Colonic mucosa (tissue), 4 donors: ENCODE measurements at places on chromosomes 6 and 20. TPM values are rescaled to one million over a fixed set of nuclear protein-coding genes. Genes with fewer than 3 reads are reported as not detected.
A peak's percentile ranks its signal among the peaks of the same experiment; 100 is the strongest.

DNA sequence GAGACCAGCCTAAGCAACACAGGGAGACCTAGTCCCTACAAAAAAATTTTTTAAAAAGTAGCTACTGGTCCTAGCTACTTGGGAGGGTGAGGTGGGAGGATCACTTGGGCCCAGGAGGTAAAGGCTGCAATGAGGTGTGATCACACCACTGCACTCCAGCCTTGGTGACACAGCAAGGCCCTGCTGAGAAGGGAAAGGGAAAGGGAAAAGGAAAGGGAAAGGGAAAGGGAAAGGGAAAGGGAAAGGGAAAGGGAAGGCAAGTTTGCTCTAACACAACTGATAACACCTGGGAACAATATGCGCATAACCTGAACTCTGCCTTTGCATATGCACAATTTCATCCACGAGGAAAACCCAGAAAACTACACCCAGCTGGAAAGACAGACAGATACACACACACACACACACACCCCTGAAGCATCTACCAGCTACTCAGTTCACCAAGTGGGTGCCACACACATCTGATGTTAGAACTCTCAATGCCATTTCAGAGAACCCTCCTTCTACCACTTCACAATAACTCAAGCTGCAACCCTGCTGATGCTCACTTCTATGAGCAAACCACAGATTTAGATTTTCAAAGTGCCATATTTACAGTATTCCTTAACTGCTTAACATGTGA lies 19.1 kb downstream of the B4GALT5 start:
- no peak for DNase-seq

GRCh38 chr6:118704915-118705314 lies 53.5 kb upstream of the CEP85L start:
- no peak for DNase-seq

DNA sequence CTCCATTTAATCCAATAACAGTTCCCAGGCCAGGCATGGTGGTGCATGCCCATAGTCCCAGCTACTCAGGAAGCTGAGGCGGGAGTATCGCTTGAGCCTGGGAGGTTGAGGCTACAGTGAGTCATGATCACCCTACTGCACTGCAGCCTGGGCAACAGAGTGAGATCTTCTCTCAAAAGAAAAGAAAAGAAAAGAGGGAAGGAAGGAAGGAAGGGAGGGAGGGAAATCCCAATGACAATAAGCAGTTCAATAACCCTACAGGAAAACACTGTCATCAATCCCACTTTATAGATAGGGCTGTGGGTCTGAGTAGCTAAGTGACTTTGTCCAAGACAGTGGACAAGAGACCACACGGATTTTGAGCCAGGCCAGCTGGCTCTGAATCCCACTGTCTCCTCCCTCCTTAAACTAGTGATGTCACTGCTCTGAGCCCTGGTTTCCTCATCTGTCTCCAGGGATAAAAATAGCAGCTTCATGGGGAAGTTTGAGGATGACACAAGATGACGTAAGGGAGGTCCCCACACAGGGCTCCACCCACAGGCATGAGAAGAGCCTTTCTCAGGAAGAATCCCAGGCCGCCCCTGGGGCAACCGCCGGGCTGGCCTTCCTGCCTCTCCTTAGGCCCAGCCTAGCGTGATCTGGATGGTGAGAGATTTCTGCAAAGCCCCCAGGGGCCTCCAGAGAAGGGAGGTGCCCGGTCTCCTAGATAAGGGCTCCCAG lies 7.2 kb upstream of the TRIB3 start:
- no peak for DNase-seq

- no peak for DNase-seq
Observed at GRCh38 chr6:82589509-82590206, 226.0 kb downstream of the TPBG start.

GRCh38 chr6:43608807-43609206 lies 20.3 kb downstream of the GTPBP2 start:
- no peak for DNase-seq

Gene TSPO2
- not detected for total RNA-seq

Gene OPN5
- not detected for total RNA-seq

- DNase-seq: no peak
Observed at GRCh38 chr6:38489951-38490350, 149.8 kb downstream of the BTBD9 start.

- DNase-seq: no peak
Observed at GRCh38 chr6:27700337-27700736, 211.9 kb downstream of the OR2B2 start.

GRCh38 chr20:58537831-58538230 lies 22.6 kb upstream of the APCDD1L start:
- DNase-seq: no peak

Gene WFDC5
- total RNA-seq: not detected

DNA sequence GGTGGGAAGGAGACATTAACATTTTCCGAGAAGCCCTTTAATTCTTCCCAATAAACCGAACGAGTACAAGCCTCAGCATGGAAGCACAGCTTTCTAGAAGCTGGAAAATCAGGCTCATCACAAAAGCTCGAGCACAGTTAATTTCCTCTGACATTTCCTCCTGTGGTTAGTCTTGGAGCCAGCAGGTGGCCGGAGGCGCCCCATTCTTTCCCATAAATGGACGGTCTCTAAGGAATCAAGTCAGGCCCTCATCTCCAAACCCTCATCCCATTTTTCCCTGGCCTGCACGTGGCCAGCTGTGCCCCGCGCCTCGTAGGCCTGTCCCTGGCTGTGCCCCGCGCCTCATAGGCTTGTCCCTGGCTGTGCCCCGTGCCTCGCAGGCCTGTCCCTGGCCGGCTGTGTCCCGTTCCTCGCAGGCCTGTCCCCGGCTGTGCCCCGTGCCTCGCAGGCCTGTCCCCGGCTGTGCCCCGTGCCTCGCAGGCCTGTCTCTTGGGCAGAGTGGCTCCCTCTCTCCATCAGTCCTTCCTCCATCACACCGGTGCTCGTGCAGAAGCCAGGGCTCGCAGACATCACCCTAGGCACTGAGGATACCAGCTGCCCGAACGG lies 19.7 kb upstream of the NTSR1 start:
- DNase-seq: no peak

DNA sequence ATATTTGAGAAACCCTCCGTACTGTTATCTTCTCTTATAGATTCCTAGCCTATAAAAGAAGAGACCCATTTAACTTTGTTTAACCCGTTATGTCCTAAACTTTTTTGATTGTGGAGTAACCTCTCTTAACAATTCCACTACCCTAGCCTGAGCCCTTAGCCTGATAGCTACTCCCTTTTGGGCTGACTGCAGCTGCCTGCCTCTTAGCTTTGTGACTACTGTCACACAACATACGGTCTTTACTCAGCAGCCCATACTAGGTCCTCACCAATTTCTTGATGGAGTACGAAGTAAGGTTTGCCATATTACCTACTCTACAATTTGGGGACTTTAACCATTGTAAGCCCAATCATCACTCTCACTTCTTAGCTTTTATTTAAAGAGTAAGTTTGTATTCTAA lies 72.7 kb downstream of the QRSL1 start:
- DNase-seq: peak; percentile 17

- DNase-seq: no peak
Observed at GRCh38 chr6:65123521-65123920, 583.5 kb downstream of the EYS start.

- peak; percentile 41 for DNase-seq
Observed at GRCh38 chr6:88983532-88983931, 20.1 kb upstream of the RNGTT start.

DNA sequence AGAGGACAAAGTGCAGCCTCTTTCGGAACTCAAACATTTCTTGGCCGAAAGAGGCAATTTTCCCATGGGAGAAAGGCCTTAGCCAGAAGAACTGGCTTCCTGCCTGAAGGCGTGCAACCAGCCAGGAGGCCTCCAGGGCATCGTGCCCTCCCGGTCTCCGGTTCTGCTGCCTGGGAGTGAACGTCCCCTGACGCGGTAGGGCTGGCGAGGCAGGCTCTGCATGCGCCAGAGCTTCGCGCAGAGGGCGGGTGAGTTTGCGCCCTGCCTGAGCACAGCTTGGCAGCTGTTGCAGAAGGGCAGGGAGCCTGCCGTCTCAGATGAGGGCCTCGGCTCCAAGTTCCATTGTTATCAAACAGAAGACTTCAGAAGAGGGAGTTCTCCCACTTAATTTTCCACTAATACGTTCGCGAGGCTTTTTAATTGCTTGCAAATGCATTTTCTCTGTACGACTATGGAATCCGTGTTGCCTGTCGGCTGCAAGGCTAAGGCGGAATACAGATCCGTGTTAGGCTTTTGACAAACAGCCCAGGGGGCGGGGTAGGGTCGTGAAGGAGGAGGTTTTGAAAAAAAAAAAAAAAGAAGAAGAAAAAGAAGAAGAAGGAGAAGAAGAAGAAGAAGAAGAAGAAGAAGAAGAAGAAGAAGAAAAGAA lies 5.5 kb upstream of the TFAP2D start:
- DNase-seq: no peak
